Suprapubic skin (tissue), 4 donors: ENCODE measurements at places on chromosomes 6 and 20. TPM values are rescaled to one million over a fixed set of nuclear protein-coding genes. Genes with fewer than 3 reads are reported as not detected.

- DNase-seq = no peak
- H3K4me3 ChIP-seq = no peak overlapping the region
- no peaks in the 10 kb centered on the region for H3K4me1 ChIP-seq
- H3K27ac ChIP-seq = no peak overlapping the region
- no peaks in the 10 kb centered on the region for H3K36me3 ChIP-seq
- no peaks in the 10 kb centered on the region for H3K27me3 ChIP-seq
Measured at GRCh38 chr6:22001396-22002027, 295.3 kb downstream of the PRL start.

DNA sequence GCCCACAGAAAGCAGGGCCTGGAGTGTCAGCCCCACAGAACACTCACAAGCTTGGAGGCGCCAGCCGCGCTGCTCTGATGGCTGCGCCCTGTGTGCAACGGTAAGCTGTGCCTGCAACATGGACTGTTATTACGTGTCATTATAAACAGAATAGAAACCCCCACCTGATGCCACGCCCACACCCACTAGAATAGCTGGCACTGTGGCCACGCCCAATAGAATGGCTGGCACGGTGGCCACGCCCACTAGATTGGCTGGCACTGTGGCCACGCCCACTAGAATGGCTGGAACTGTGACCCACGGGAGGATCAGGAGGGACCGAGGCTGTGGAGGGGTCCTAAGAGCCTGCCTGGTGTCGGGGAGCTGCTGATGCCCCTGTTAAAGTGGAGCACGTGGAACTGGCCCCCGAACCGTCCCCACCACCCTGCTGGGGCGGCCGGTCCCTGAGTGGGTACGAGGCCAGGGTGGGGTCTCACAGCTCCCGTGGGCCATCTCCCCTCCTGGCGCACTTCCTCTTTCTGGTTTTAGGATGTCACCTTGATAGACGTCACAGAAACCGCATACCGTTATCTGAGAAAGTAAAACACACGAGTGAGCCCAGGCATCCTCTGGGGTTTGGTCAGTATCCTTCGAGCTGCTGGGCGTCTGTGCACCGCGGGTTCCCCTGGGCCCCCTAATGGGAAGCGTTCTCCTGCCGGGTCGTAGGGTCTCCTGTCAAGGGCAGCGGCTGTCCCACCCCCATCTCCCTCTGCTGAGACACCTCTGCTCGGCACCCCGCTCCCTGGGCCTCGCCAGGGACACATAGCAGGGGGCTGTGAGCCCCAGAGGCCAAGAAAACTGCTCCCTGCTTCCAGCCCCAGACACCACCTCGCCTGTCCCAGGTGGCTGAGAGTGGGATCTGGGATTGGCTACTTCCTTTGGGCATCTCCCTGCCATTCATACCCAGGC, 25.4 kb downstream of the SLC17A9 start:
- no peak overlapping the region for H3K27ac ChIP-seq
- DNase-seq = no peak
- H3K4me3 ChIP-seq = no peak overlapping the region
- H3K36me3 ChIP-seq = no peaks in the 10 kb centered on the region
- peaks cover 14% of the 10 kb centered on the region for H3K4me1 ChIP-seq

DNA sequence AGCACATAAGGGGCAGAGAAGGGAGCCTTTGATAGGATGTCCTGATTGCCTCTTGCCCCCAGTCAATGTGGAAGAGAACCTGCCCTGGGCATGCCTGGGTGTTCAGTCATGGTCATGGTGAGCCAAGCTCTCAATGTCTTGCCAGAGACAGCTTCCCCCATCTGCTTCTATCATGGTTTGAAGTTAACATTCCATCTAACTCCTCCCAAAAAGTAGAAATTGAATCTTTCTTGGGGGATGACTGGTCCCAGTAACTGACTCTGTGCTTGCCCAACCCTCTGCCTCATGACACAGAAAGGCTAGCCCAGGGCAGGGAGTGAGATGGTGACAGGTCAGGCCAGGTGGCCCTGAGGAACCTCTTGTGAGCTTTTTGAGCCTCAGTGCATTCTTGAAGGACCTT, 60.1 kb downstream of the ADTRP start:
- H3K4me3 ChIP-seq = no peak overlapping the region
- DNase-seq = no peak
- no peaks in the 10 kb centered on the region for H3K4me1 ChIP-seq
- no peaks in the 10 kb centered on the region for H3K27me3 ChIP-seq

Gene RHAG
- not detected for total RNA-seq

Gene SLC35A1
- total RNA-seq = 25.9 TPM

GRCh38 chr20:57397693-57398108, 6.5 kb downstream of the RBM38 start:
- DNase-seq = no peak
- H3K4me3 ChIP-seq = no peak overlapping the region

GRCh38 chr20:63530788-63531160, 6.4 kb downstream of the PTK6 start:
- H3K4me1 ChIP-seq = peaks cover 25% of the 10 kb centered on the region
- DNase-seq = no peak
- no peak overlapping the region for H3K27ac ChIP-seq
- H3K4me3 ChIP-seq = no peak overlapping the region
- H3K36me3 ChIP-seq = no peaks in the 10 kb centered on the region

DNA sequence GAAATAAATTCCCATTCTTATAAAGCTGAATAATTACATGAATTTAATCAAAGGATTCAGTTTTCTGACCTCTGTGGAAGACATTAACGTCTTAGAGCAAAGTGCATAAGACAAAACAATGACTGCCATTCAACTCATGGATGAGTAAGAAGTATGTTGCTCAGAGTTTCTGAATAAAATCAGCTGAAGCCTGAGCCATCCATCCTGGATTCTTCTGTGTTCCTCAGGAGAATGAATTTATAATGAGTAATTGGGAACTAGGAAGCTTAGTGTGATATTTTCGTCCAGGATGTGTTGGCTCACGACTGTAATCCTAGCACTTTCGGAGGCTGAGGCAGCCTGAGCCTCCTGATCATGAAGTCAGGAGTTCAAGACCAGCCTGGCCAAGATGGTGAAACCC, 62.8 kb downstream of the PERP start:
- H3K36me3 ChIP-seq = no peaks in the 10 kb centered on the region
- no peak for DNase-seq
- no peaks in the 10 kb centered on the region for H3K27me3 ChIP-seq
- no peak overlapping the region for H3K27ac ChIP-seq
- H3K4me3 ChIP-seq = no peak overlapping the region

Gene ZC2HC1B
- not detected for total RNA-seq

GRCh38 chr6:157879034-157879872, 56.2 kb downstream of the SNX9 start:
- no peak overlapping the region for H3K4me3 ChIP-seq
- no peaks in the 10 kb centered on the region for H3K4me1 ChIP-seq
- H3K27me3 ChIP-seq = no peaks in the 10 kb centered on the region

DNA sequence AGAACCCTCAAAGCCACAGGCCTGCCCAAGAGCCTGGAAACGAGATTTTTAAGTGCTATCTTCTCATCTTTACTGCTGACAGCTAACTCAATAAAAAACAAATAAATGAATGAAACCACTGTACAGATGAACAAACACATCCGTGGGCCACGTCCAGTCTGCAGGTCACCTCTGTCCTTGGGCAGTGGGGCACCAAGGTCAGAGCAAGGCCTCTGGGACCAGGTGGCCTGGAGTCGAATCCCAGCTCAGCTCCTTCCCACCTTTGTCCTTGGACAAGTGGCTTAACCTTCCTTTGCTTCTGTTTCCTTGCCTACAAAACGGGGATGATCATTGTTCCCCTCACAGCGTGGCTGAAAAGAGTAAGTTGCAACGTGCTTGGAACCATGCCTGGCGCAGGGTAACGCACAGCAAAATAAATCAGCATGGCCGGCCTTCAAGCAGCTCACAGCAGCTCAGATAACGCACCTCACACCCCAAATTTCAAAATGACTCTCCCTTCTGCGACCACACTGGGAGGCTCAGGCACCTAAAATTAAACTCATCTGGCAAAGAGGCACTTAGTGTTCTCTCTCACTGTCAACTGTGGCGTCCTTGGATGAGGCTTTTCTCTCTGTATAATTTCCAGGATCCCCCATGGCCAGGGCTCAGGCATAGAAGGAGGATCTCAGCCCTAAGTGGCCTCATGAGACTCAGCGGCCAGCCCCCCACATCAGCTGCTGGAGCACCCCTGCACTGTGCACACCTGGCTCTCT, 35.7 kb downstream of the RRBP1 start:
- no peak overlapping the region for H3K27ac ChIP-seq
- H3K27me3 ChIP-seq = no peaks in the 10 kb centered on the region

Gene HRH3
- total RNA-seq = not detected

GRCh38 chr6:158754738-158755137, 64.4 kb downstream of the EZR start:
- no peak overlapping the region for H3K27ac ChIP-seq
- H3K27me3 ChIP-seq = no peaks in the 10 kb centered on the region
- no peaks in the 10 kb centered on the region for H3K36me3 ChIP-seq
- no peak for DNase-seq

GRCh38 chr6:161088676-161089328, 97.2 kb downstream of the MAP3K4 start:
- no peak overlapping the region for H3K4me3 ChIP-seq

Gene HLA-G
- 0.80 TPM for total RNA-seq

GRCh38 chr20:59778615-59779200, 154.7 kb downstream of the SYCP2 start:
- no peaks in the 10 kb centered on the region for H3K4me1 ChIP-seq
- peaks cover 5% of the 10 kb centered on the region for H3K27me3 ChIP-seq
- no peak for DNase-seq
- H3K36me3 ChIP-seq = no peaks in the 10 kb centered on the region
